CD4-positive, alpha-beta T cell (primary cell): ENCODE measurements at places on chromosomes 13 and 19.

DNA sequence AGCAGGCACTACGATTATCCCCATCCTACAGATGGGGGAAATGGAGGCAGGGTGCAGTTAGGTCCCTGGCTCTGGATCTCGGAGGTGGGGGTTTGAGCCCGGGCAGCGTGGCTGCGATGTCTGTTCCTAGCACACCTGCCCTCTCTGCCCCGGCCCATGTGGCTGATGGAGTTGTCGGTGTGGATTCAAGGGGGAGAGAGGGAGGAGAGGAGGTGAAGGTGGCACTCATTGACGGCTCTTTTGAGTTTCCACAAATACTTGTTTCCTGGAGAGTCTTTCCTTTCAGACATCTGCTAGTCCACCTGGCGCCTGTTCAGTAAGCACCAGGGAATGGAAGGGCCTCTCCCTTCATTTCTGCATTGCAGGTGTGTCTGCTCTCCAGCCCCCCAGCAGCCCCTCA, 69.9 kb downstream of the ARHGEF18 start:
- DNase-seq = no peak

- peak; percentile 93 for DNase-seq
Observed at GRCh38 chr19:1241417-1242095, at the start of gene ATP5F1D. ATP5F1D (plus strand) TSS chr19:1241751; CDS start chr19:1241851, 100 bp downstream.

DNA sequence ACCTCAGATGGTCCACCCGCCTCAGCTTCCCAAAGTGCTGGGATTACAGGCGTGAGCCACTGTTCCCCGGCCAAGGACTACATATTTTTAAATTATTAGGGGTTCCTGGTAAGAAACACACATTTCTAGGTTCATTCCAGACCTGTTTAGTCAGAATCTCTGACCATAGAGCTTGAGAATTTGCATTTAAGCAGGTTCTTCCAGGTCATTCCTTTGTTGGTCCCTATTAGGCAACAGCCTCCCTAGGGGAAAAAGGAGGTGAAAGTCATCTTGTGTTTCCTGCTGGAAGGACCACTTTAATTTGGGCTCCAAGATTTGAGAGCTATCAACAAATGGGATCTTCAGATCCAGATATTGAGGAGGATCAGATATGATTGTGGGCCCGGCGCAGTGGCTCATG, 16.3 kb downstream of the S1PR2 start:
- DNase-seq = no peak

DNA sequence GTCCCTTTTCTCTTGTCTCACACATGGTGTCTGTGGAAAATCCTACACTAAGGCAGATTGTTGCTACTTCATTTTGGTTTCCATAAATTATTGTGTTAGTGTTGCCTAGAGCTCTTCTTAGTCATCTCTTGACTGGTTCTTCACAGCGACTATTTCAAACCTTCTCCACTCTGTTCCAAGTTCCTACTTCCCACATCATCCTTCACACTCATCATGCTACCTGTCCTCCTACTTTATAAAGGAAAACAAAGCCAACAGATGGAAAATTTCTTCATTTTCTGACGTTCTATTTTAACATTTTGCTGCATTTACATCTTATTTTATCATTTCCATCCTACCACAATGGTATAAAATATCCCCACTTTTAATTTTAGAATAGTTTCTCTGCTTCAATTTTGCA, 614.1 kb downstream of the LMO7 start:
- no peak for DNase-seq

DNA sequence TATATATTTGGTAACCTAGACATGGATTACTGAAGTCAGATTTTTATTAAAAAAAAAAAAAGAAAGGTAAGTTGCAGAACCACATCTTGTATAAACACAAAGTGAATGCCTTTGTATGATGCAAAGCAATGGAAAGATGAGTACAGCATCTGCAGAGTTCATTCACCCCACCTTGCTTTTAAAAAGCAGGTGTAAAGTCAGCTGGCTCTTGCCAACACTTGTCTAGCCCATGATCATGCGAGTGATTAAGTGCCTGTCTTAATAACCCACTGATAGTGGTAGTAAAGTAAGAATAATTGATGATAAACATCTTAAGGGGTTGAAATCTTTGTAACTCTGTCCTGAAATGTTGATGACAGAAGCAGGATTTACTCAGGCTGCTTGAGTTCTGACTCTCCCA, 710.4 kb downstream of the EFNB2 start:
- DNase-seq = no peak
